ENCODE measurements at places on chromosomes 4 and X.

GRCh38 chr4:117560329-117560728 is 474.0 kb upstream of the NDST3 start:
- no peak for DNase-seq

- peak; percentile 79 for DNase-seq
Observed at GRCh38 chrX:2608638-2609430, 82.3 kb upstream of the CD99 start.

- DNase-seq, result no peak
Observed at GRCh38 chr4:73762409-73762808, 22.0 kb downstream of the CXCL8 start.

DNA sequence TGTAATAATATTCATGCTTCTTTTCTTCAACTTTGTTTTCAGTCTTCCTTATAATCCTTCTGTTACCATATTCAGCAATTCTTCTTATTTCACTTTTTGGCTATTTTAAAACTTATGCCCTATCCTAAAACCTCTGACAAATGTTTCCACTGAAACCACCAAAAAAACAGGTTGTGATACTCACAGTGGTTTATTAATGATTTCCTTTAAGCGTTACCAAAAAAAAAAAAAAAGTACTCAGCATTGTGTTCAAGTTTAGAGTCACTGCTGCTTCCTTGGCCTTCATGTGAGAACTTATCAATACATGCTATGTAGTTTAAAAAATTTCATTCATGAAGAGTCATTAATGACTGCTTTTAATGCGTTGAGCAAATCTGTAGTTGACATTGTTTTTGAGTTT is 35.4 kb upstream of the UGT2A3 start:
- no peak for DNase-seq

DNA sequence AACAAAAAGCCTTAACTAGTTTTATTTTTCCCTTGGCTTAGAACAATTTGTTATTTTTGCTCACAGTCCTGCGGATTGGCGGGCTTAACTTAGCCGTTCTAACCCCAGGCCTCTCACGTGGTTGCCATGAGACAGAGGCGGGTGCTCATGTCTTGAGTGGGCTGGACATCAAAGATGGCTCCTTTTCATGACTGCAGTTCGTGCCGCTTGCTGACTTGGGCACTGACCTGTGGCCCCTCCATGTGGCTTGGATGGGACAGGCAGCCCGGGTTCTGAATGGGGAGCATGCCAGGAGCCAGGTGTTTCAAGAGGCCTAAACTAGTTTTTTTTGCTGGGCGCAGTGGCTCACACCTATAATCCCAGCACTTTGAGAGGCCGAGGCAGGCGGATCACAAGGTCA is 40.7 kb downstream of the CDS1 start:
- DNase-seq, result no peak

- DNase-seq, result no peak
Observed at GRCh38 chrX:124333862-124334261, 1.4 kb downstream of the TEX13D start.

- no peak for DNase-seq
Observed at GRCh38 chr4:121212806-121213205, 48.7 kb upstream of the TNIP3 start.

- peak; percentile 30 for DNase-seq
Observed at GRCh38 chr4:88457307-88458103, 586 bp downstream of the HERC5 start.

DNA sequence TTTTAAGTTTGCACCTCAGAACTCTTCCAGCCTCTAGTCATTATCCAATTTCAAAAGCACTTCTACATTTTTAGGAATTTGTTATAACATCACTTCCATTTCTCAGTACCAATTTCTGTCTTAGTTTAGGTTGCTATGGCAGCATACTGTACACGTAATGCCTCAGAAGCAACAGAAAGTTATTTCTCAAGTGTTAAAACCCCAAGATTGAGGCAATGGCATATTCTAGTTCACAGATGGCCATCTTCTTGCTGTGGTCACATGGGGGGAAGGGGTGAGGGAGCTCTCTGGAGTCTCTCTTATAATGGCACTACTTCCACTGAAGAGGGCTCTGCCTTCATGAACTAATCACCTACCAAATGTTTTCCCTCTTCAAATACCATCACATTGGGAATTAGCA is 220.3 kb upstream of the CTSO start:
- no peak for DNase-seq

DNA sequence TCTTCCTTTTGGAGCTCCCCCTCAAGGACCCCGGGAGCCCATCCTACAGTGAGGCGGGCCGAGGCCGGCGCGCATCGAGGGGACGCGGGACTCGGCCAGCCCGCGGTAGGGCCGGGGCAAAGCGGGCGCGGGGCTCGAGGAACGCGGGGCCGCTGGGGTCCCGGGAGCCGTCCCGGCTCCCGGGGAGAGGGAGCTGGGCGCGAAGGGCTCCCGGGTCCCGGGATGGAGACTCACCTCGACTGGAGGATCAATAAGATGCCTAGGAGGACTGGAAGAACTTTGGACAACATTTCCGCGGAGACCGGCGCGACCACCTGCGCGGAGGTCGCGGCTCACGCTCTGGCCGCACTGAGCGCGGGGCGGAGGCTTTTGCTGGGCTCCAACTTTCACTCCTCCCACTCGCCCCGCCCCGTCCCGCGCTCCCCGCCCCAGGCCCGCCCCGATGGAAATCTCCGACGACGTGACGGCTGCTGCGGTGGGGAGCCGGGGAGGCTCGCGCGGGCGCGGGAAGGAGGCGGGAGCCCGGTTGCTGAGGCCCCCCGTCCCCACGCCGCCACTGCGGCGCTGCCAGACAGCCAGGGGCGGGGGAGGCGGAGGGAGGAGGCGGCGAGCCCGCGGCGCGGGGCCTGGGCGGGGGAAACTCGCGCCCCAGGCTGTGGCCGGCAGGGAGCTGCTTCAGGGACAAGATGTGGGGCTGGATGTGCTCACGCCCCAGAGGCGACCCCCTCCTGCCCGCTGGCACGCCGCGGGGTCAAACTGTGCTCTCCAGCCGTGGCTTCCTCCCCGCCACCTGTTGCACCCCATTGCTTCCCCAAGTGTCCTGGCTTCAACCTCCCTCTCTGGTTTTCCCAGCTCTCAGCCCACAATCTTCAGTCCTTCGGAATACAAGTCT is at the start of gene GABRE:
Gene GABRE (minus strand): TSS at position 341 of the 892 bp plus-strand sequence. CDS start 51 bp downstream, at position 290.
- no peak for DNase-seq

DNA sequence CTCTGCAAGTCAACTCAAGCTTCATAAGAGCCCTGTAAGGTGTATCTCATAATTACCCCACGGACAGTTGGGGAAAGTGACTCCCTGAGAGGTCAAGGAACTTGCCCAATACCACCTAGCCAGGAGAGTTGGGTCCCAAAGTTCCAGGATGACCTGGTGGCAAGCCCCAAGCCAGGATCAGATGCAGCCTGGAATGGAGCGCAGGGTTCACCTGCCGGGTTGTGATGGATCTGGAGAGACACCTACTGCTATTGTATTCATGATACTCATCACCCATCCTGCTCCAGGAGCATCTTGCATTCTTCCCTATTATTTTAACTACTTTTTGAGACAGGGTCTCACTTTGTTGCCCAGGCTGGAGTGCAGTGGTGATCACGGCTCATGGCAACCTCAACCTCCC is 36.1 kb downstream of the ZBTB49 start:
- DNase-seq, result no peak

- DNase-seq, result no peak
Observed at GRCh38 chr4:128707864-128708263, 101.6 kb upstream of the JADE1 start.

- DNase-seq, result no peak
Observed at GRCh38 chr4:82145850-82146249, 227.9 kb downstream of the HNRNPD start.

DNA sequence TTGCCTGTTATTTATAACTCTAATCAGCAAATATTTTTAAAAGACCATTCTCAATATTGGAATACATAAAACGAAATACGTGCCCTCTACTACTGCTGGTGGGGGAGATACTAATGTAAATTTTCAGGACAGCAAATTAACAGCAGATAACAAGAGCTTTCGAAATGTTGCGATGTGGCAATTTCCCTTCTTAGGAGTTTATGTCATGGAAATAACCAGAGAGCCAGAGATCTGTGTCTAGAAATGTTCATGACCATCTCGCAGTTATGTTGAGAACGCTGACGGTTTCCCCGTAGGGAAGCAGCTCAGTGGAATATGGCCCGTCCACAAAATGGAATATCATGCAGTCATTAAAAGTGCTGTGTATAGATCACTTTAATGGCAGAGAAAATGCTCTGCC is 238.4 kb upstream of the PSAPL1 start:
- no peak for DNase-seq

- DNase-seq, result no peak
Observed at GRCh38 chr4:21002976-21003375, 302.7 kb downstream of the PACRGL start.

DNA sequence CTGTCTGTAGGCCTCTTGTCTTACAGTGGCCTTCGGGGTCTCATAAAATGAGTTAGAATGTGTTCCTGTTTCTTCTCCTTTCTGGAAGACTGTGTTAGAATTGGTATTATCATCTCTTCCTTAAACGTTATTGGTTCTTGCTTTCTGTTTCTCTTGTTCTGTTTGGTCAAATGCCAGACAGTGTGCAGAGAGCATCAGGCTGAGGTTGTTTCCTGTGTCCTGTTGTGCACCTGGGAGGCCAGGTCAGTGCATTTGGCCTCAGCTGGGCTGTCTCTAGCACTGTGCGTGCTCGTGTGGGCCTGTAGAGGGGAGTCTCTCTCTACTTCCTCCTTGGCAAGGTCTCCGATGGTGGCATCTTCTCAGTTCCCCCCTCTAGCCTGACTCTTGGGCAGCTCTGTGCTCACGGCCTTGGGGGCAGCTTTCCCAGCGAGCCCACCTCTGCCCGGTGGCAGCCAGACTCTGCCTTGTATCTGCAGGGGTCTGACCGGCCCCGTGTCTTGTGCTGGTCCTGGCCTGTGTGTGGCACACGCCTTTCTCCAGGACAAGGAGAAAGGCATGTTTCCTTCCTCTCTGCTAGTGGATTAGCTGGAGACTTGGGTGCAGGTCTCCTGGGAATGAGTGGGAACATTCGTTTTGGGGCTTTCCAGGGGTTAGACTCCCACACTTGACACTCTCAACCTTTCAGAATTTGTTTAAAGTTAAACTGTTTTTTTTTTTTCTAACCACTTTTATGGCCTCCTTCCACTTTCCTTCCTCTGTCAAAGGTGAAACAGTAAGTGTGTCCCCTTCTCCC is 62.3 kb downstream of the FAM193A start:
- no peak for DNase-seq

DNA sequence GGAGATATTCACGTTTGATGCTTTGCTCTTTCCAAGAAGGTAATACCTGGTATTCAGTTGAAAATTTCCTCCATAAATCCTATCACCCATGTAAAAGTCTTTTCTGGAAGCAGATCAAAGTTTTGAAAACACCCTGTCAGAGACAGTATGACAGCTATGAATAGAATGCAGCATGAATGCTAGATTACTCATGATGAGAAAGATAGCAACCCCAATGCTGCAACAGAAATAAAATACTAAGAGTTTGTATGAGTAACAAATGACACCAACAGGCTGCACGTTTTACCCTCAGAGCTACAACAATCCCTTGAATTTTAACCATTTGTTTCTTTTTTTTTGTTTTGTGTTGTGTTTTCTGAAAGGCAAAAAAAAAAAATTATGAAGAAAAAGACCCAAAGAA is 108.6 kb downstream of the ARHGAP6 start:
- no peak for DNase-seq

DNA sequence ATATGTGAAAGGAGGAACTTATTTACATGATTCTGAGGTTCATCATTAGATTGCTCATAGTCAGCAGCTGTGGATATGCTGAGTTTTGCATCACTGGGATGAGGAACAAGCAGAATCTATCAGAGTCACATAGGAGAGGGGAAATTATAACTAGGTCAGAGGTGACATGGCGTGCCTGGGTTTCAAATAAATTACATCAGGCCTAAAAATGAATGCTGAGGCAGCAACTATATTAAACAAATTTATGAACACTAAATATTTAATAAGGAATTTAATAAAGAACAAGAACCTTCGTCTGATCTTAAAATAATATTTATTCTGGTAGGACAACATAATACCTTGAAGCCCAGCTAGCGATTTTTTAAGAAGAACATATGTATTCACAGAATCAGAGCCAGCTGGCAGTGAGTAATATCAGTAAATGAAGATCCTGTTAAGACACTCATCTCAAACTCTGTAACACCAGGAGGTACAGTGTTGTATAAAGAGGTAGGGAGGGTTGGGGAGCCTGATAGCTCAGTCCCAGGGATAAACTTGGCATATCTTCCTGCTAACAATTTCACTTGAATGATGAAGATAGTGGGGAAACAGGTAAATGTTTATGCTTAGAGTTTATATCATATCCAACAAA is 60.9 kb upstream of the HS3ST1 start:
- DNase-seq, result no peak

GRCh38 chr4:20252656-20253282 is 1.1 kb downstream of the SLIT2 start:
- DNase-seq, result no peak

DNA sequence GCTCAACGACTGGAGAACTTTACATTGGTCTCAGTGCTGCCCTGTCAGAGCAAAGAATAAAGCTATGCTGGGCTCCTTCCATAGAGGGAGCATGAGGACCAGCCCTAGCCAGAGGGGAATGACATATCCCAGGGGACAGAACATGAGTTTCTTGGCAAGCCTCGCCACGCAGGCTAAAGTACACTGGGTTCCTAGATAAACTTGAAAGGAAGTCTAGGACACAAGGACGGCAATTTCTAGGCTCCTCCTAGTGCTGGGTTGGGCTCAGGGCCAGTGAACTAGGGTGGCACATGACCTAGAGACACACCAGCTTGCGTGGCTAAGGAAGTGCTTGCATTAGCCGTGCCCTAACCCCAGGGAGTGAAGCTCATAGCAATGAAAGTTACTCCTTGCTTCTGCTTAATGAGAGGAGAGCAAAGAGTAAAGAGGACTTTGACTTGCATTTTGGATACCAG is 141.0 kb downstream of the MAB21L2 start:
- DNase-seq, result no peak

- DNase-seq, result no peak
Observed at GRCh38 chrX:104118765-104119164, 6.4 kb downstream of the ZCCHC18 start.

GRCh38 chr4:84496706-84497503 is 2.2 kb downstream of the NKX6-1 start:
- DNase-seq, result no peak

- DNase-seq, result no peak
Observed at GRCh38 chr4:141884070-141884469, 247.7 kb downstream of the IL15 start.

DNA sequence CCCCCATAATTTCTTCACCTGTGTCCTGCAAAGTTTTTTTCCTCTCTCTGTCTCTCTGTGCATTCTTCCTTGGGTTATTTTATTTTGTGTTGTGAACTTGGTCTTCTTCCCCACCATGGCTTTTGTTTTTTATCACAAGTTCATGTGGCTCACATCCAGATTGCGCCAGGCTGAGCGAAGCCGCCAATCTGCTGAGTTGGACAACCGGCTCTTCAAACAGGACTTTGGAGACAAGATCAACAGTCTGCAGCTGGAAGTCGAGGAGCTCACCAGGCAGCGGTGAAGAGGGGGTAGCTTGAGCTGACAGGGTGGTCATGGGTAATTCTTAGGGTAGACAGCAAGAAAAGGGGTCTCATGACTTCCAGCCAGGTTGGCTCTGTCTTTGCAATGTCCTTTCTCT is 46.1 kb downstream of the GRSF1 start:
- DNase-seq, result no peak

- DNase-seq, result no peak
Observed at GRCh38 chrX:74923942-74924448, 1.3 kb downstream of the NEXMIF start.

Measured in H54 (cell line).